Type B pancreatic cell (in vitro differentiated cells): ENCODE measurements at places on chromosomes 12 and 14.
A peak's percentile ranks its signal among the peaks of the same experiment; 100 is the strongest.

GRCh38 chr12:46266382-46266791 lies 2.5 kb downstream of the SLC38A1 start:
- no peak for DNase-seq

GRCh38 chr12:132085291-132085635 lies 58.9 kb downstream of the DDX51 start:
- no peak for DNase-seq

GRCh38 chr12:116910645-116911451 lies at the start of gene FBXW8:
FBXW8 (plus strand) TSS chr12:116910950; CDS start chr12:116911038, 88 bp downstream.
- DNase-seq, result peak; percentile 85

DNA sequence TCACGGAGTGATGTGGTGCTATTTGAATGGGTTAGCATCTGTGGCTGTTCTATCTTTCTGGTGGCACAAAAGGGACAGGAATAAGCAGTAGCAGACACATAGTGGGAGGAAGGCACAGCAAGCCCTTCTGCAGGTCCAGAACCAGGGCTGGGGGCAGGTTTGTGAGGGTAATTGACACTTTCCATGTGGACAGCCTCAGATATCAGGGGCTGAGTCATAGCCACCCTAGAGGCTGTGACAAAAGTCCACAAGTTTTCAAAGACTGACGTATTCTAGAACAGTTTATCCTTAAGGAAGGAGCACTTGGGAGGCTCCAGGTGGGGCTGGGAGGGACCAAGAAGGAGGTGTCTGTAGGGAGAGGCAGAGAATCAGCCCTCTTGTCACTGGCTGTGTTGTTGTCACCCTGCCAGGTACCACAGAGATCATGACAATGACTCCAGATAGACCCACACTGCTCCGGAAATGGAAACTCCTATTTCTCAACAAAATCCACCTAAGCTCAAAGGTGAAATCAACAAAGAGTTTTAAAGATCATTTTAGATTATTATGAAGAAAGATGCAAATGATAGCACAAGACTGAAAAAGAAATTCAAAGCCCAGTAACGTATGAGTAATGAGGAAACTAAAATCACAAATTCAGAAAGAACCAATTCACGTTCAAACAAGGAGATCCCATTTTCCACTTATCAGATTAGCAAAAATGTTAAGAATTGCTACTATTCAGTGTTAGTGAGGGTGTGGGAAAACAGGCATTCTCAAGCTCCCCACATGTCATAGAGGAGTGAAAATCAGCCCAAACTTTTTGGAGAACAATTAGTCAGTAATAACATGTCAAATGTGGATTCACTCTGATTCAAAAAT lies 48.3 kb downstream of the NFKBIA start:
- DNase-seq, result no peak

DNA sequence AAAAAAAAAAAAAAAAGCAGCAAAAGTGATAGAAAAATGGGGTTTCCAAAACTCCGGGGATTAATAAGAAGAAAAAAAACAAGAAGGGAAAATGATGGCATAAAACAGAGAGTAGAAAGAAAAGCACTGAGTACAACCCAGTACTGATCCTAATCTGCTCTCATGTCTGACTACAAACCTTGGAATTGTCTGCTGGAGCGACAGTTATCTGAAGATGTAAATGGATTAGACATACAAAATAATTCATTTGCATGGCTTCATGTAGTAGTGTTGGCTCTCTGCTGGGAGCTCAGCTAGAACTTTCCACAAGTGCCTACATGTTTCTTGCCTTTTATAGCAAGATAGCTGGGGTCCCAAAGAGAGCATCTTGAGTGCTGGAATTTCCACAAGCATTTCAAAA lies 34.2 kb downstream of the ZCRB1 start:
- no peak for DNase-seq

DNA sequence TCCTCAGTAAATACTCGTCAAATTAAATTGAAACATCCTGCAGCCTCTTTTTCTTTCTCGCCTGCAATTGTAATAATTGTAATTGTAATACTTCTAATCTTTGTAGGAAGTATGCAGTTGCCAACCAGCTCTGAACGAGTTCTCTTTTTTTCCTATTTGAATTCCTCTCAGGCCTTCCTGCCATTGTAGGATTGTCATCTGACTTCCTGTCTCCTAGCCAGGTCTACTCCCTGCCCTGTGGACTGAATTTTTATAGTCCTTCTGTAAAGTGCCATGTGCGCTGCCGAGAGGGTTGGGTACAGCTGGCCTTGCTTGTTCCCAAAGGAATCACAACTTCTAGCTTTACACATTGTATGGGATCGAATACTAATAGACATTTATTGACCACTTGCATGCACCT lies 183.3 kb downstream of the SSPN start:
- DNase-seq, result no peak
